Stimulated activated CD4-positive, alpha-beta T cell treated with anti-CD3 and anti-CD28 coated beads, Interleukin-1b, Interleukin-23, amount 100 ng/mL, for 1 hour (primary cell): ENCODE measurements at places on chromosomes 11 and 22.

GRCh38 chr11:117182551-117182935, 4.0 kb downstream of the SIDT2 start:
- no peak for DNase-seq

- DNase-seq: no peak
Observed at GRCh38 chr11:86157797-86158378, 86.7 kb upstream of the EED start.

- no peak for DNase-seq
Observed at GRCh38 chr11:78752494-78752893, 177.8 kb upstream of the NARS2 start.

DNA sequence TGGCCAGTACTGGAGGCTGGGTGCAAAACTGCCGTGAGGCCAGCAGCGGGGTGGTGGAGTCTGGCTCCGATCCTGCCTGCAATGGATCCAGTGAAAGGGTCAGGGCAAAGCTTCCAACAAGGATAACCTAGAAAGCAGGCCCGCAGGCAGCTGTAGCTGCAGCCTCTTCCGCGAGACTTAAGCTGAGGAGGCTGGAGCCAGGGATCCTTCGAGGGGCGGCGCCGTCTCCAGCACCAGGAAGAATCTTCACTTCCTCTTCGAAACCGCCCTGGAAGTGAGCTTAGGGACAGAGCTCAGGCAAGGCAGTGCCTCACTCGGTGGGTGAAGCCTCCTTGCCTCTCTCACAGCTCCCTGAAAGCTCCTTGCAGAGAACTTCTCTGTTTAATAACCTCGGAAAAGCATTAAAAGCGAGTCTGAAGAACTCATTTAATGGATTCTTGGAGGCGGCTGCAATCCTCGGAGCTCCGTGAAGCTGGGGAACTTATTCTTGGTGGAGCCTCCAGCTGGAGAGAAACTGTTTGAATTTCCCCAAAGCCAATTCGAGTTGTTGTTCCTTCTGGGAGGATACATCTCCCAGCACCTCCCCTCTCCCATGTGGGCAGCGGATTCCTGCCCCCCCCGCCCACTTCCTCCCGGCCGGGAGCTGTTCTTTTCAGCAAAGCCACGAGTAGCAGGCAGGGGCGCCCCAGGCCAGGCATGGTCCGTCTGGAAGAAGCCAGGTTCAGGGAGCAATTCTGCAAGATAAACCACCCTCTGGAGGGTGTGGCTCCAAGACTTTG, 169.9 kb downstream of the CTTN start:
- no peak for DNase-seq

- DNase-seq: no peak
Observed at GRCh38 chr11:22666688-22667439, 453 bp downstream of the GAS2 start.

DNA sequence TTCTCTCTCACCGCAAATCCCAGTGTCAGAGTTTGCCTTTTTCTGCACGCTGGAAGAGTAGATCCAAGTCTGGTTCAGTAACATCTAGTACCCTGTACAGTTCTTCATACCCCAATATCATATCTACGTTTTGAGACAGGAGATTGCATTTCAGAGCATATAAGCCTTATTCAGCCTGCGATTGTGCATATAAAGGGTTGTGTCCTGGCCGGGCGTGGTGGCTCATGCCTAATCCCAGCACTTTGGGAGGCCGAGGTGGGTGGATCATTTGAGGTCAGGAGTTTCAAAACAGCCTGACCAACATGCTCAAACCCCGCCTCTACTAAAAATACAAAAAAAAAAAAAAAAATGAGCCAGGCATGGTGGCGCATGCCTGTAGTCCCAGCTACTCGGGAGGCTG, 104.9 kb downstream of the MTNR1B start:
- no peak for DNase-seq

DNA sequence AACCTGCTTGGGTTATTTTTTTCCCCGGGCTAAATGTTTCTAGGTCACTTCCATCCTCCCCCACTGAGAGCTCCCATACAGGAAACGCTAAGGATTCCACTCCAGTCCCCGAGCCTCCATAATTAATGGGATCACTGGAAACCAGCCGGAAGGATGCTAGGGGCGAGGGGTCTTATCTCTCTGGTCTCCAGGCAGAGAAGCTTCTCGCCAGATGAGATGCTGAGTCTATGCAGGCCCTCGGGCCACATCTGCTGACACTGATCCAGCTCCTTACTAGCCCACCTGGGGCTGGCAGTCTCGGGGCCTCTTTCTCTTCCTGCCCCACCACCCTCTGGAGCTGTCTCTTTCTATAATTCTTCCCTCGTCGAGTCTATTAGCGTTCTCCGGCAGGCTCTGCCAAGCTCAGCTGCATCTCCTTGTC, 125.9 kb upstream of the SYT13 start:
- no peak for DNase-seq

DNA sequence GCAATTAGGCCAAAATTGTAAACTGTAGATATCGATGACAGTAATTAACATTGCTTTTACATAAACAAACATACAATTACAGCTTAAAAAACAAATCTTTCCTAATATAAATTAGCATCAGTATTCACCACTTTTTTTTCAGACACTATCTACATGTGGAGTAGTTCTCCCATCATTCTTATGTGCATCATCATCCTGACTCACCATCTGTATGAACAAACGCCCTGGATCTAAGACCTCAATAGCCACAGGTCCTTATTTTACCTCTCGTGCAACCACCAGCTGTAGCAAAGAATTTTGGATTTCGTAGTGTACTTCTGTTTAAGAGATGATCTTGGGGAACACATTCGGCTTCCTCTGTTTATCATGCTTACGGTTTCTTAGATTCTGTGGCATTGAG, 551.9 kb upstream of the KIRREL3 start:
- no peak for DNase-seq

DNA sequence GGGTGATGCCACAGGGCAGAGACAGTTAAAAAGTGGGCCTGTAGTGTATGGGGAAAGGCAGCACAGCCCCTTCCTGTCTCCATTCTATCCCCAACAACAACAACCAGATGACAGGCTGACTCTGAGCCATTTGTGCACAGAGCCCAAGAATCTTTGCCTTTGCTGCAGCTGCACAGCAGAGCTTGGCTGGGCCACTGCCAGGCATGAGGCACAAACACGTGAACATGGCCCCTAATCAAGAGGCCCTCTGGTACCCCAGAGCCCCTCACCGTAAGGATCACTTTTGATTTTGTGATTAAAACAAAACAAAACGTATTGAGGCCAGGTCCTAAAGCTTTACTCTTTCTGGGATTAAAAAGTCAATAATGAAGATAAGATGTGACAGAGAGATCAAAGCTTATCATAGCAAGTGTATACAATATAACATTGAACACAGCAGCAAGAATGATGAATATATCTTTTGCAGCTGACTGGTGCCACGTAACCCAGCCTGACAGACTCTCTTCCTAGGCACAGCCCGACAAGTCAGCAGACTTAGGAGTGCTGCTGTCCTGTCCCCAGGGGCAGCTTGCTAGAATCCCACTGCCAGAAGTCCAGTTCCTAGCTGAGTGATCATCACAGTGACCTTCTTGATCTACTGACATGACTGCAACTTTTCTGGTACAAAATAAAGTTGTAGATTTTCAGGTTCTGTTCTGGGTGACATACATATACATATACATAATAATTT, 117.8 kb downstream of the SERGEF start:
- DNase-seq: no peak

- DNase-seq: no peak
Observed at GRCh38 chr11:15968461-15969130, 387.8 kb downstream of the SOX6 start.

DNA sequence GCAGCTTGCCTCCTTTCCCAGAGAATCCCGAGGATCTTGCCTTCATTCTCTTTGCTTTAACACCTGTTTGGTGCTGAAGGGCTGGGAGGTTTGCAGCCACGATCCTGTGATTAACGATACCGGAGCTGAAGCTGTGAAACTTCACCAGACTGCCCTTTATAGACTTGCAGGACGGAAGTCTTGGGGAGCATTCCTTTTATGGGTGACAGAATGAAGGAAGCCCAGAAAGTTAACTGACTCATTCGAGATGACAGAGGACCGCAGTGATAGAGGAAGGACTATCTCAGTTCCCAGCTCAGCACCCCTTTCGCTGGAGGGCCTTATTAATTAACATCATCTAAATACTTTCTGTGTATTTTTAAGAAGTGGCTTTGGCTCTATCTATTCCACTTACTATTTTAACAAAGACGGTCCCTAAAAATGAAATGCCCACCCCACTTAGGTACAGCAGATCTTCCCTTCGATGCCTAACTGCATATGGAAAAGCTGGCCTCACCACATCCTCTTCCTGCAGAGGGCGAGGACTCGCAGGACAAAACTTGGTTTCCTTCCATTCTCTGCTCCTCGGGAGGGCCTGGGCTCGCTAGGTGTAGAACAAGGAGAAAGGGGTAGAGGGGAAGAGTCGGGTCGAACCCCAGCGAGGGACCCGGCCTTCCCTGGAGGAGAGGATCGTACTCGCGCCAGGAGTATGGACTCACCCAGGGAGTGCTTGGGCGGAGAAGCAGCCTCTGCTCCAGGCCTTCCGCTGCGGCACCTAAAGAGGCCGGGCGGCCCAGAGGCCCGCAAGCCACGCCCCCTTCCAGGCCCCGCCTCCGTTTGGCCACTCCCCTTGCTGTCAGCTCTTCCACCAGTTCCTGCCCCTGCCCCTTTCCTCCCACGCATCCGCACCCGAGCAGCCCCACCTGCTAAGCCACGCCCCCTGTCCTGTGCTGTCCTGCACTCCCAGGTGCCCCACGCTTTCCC, 30.7 kb upstream of the USP47 start:
- no peak for DNase-seq

DNA sequence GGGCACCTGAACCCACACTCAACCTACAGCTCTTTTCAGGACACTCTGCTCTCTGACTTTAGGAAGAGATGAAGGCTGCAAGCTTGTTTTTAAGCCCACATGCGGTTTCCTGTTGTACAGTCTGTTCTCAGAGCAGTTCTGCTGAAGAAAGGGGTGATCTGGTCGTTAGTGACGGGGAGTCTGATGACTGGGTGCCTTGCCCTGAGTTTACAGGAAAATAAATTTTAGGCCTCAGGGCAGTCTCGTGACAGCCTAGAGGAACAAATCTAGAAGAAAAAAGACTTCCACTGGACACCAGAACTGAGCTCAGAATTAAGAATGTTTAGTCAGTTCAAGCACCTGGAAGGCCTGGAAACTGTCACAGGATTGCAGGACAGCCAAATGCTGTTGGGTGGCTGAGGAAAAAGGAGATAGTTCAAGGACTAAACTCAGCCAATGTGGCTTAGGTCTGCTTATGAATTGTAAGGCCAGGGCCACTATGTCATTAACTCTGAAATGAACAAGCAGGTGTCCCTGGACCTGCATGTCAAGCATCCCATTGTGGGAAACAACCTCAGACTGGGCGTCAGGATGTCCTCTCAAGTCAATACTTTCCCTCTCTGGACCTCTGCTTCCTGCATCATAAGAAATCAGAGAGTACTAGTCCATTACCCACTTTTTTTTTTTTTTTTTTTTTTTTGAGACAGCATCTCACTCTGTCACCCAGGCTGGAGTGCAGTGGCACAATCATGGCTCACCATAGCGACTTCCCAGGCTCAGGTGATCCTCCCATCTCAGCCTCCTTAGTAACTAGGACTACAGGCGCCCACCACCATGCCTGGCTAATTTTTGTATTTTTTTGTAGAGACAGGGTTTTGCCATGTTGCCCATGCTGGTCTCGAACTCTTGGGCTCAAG, 5.7 kb downstream of the PIK3IP1 start:
- no peak for DNase-seq

- DNase-seq: no peak
Observed at GRCh38 chr22:35333220-35333619, 33.5 kb downstream of the TOM1 start.

DNA sequence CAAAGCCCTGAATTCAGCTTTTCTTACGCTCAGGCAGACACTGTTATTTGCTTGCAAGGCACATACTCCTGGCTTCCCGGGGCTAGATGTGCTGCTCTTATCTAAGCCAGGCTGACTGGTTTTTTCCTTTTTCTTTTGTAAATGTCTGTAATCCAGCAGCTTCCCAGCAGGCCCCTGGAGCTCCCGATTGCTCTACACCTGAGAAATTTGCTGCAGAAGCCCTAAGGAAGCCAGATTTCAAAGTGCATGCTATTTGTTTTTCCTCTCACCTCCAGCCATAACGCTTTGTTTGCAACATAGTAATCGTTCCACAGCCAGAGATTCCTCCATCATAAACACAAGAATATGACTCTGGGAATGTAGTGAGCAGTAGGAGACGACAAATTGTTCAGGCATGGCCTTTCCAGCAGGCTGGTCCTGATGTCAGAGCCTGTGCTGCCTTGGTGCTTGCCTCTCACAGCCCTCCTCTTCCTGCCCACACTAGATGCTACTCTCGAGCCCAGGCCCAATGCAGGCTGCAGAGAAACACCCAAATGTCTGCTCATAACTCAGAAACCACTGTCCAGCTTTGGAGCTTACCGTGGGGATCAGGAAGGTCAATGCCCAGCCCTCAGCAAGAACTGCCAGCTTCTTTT, 54.7 kb upstream of the SLC6A5 start:
- no peak for DNase-seq

- DNase-seq: no peak
Observed at GRCh38 chr11:36408498-36409136, 101.5 kb downstream of the TRAF6 start.

DNA sequence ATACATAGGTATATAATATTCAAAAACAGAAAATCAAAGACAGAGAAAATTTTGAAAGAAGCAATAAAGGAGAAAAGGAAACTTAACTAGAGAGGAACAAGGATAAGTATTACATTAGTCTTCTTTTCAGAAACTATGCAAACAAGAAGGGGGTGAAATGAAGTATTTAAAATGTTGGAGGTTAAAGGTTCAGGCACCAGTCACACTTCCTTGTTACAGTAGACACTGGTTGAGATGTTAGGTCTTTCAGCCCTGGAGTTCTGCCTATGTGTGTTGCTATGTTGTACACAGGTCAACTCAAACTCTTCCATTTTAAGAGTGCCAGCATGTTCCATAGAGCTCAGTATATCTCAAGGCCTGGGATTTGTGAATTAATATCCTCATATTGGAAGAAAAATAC, 6.0 kb upstream of the MS4A4A start:
- no peak for DNase-seq

- DNase-seq: no peak
Observed at GRCh38 chr11:26878959-26879581, 114.8 kb upstream of the FIBIN start.

GRCh38 chr11:12542186-12542935, 131.9 kb upstream of the TEAD1 start:
- no peak for DNase-seq

- DNase-seq: no peak
Observed at GRCh38 chr22:22916215-22916951, 28.8 kb downstream of the IGLL5 start.

DNA sequence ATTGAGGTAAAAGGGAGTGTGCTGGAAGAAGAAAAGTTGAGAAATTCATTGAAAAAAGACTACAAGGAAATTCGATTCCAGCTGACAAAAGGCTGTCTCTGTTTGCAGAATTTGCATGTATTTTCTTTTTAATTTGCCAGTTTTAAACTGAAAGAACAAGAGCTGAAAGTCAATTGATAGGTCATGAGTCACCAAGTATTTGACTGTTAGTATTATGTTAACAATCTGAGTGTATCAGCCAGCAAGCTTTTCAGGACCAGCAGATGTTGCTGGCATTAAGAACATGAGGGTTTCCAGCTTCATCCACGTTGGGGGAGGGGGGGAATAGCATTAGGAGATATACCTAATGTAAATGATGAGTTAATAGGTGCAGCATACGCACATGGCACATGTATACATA, 726.7 kb downstream of the METTL15 start:
- DNase-seq: no peak

GRCh38 chr11:832529-833113, at the start of gene CD151:
TSS of gene CD151 (plus strand) at chr11:832952. CDS start at chr11:836070, 3,118 bp downstream.
- DNase-seq: no peak

GRCh38 chr11:110121204-110121603, 28.0 kb downstream of the ZC3H12C start:
- no peak for DNase-seq
